ENCODE measurements at places on chromosomes 4 and X.

DNA sequence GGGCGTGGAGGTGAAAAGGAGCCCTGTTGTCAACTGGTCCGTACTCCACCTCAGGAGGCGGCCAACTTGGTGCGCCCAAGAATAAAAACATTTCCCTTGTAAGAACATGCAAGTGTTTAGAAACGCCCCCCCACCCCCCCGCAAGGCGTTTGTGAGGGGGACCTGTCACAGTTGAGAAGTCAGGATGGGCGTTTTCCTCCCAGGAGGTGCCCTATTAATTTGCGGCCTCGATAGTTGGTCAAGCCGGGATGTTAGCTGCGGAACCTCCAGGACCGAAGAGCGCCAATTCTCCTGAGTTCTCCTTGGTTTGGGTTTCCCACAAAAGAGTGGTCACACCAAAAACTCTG, 651 bp upstream of the SAP30 start:
- DNase-seq, result no peak

GRCh38 chrX:9257718-9258420, 207.0 kb upstream of the TBL1X start:
- no peak for DNase-seq

DNA sequence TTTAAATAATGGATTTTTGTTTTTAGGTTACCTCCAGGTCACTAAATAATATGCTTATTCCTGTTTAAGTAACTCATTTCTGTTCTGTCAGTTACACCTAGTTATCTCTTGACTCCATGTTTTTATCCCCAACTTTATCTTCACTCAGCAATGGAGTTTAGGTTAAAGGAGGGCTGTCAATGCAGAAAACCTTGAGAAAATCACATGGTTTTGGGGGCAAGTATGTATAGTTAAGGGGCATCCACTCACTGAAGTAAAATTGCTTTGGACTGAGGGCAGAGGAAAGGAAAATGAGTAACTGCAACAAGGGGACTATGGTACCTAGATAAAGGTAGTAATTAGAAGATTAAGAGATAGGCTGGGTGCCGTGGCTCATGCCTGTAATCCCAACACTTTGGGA, 87.1 kb downstream of the UBE2K start:
- no peak for DNase-seq

DNA sequence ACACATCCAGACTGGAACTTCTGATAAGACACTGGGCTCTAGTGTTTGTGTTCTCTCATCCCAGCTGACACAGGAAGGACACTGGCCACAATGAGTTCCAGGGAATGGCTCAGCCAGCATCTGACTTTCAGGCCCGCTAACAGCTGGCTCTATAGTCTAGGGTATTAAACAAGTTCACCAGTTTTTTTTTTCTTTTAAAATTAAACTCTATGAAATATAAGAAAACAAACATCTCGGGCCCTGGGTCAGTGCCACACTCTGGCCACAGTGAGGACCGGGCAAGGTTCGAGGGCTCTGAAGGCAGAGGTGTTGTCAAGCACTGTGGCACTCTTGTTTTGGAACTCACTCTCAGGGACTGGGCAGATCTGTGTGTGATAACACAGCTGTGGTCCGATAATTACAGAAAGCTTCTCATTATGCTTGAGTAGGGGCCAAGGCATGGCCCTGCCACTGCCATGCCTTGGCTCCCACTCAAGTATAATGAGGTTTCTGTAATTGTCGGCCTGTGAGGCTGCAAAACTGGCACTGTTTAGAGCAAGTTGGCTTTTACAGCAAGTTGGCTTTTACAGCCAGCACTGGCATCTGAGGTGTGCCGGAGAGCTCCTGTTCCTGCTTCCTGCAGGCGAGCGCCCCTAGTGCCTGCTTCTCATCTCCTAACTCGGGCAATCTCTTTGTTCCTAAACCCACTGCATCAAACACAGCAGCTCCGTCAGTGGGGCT, 62.8 kb downstream of the PPP1R2C start:
- DNase-seq, result no peak

DNA sequence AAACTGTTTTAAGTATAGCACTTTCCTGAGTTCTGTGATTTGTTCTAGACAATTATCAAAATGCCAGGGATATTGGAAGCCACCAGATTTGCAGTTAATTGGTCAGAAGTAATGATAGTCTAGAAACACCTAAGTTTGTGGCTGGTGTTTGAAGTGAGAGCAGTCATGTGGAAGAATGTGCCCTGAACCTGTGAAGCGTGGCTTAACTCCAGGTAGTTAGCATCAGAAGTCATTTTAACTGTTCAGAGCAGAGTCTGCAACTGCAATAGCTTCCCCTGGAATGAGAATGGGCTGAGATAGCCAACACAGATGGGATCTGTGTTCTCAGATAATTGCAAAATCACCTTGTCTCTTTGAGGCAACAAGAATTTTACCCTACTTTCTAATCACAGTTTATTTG, 255.1 kb upstream of the GK2 start:
- no peak for DNase-seq

DNA sequence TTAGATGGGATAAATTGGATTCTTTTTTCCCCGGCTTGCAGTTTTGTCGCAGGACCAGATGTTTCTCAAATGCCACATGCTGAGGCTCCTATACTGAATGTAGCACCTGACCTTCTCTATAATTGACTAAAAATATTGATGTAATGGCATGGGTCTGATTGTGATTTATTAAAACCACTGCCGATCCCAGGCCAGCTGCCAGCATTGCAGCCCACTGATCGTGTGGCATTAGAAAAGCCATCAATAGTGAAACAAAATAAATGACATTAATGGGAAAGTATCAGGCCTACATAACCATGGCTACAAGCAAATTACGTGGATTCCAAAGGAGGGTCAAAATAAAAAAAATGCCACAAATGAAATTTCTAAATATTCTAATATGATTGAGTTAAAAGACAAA, 98.7 kb downstream of the MAB21L2 start:
- no peak for DNase-seq

GRCh38 chr4:98710831-98711230, 52.4 kb upstream of the TSPAN5 start:
- DNase-seq, result no peak

- no peak for DNase-seq
These were observed 26.8 kb upstream of the UGT2B4 start for GRCh38 chr4:69522554-69522953.

DNA sequence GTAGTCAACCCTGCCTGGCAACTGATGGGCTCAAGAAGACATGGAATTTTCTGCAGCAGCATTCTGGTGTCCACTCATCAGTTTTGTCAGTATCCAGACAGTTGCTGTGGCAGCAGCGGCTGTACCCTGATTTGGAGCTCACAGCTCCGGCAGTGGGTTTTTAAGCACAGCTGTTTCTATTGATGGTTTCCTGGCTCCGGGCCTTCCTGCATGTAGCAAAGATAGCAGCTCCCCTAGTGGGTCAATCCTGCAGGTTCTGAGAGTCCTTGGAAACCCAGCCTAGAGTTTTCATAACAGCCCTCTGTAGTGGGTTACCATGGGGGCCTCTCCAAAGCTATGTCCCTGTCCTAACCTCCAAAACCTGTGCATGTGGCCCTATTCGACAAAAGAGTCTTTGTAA, 84.0 kb upstream of the ATP6AP2 start:
- DNase-seq, result no peak

DNA sequence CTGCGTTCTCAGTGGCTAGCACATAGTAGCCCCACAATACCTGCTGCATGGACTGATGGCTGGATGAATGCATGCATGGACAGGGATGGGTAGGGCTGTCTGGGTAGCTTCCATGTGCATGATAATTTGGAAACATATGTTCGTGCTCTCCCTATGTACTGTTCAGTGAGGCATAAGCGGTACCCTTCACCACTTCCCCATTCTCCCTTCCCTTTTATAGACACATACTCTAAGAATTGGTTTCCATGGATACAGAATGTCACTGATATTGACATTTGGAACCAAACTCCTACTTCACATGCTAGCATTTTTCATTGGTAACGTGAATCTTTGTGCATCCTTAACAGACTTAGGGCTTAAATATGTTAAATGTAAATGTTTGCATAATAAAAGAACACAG, 20.4 kb downstream of the USP46 start:
- DNase-seq, result no peak
